ENCODE measurements at places on chromosomes 2 and 18.

DNA sequence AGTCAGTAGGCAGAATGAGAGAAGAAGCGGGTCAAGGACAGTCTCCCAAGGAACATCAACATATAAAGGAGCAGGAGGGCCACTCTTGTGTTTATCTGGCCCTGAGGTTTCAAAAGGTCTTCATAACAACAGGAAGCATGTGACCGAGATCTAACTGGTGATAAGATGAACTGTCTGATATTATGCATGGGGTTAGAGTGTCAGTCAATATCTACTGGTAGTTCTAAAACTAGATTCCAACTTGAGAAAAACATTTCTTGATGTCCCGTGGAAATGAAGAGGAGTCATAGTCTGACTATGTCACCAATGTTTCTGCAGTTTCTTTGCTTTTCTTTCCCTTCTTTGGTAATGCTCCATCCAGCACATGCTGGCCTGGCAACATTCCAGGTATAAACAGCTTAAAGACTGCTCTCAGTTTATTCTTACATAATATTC is 77.5 kb upstream of the ITPRID2 start:
- DNase-seq: no peak

DNA sequence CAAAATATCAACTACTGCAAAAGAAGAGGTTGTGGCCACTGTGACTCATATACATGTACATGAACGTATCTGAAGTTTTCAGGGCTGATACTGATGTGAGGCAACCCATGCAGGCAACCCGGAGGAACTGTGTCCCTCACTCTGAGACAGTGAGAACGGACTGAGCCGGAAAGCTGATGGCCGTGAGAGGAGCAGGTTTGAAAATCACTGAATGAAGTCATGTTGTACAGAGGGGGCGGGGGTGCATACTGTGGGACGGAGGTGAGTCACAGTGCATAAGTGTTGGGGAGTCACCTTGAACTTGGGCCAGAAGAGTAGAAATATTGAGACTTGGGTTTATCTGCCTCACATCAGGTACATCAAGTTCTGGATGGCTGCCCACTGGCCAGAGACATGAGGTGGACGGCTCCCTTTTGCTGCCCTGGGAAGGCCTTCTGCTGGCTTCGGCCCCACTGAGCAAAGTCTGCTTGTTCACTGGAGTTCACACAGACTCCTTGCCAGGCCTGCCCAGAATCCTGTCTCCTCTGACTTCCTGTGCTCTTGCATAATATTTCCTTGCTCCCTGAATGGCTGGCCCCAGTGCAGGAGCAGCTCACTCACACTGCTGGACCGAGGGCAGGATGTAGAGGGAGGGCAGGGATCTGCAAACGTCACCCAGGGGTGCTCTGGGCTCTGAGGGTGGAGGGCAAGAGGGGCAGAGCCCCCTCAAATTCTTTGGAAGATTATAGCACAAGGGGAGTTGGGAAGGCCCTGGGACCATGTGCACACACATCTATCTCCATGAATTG is 18.1 kb downstream of the EPAS1 start:
- no peak for DNase-seq

- no peak for DNase-seq
Measured at GRCh38 chr18:9890957-9891356, 5.2 kb downstream of the TXNDC2 start.

- DNase-seq: peak; percentile 8
Measured at GRCh38 chr2:136059036-136059472, 58.9 kb downstream of the CXCR4 start.

- peak; percentile 33 for DNase-seq
Measured at GRCh38 chr2:208040199-208041171, 15.2 kb upstream of the PLEKHM3 start.

GRCh38 chr2:234715671-234716250 is 218.9 kb upstream of the ARL4C start:
- DNase-seq: no peak

DNA sequence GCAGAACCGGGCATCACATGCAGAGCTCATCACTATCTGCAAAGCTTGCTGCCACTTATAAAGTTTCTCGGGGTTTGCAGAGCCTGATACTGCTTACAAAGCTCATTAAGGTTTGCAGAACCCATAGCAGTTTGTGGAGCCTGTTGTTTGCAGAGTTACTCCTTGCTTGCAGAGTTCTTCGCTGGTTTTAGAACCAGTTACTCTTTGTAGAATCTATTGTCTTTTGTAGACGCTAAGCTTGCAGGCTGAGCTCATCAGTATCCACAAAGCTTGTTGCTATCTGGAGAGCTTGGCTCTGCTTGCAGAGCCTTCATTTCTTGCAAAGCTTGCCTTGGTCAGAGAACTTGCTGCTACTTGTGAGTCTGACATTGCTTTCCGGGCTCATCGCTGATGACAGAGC is 106.9 kb downstream of the CELF4 start:
- DNase-seq: no peak

DNA sequence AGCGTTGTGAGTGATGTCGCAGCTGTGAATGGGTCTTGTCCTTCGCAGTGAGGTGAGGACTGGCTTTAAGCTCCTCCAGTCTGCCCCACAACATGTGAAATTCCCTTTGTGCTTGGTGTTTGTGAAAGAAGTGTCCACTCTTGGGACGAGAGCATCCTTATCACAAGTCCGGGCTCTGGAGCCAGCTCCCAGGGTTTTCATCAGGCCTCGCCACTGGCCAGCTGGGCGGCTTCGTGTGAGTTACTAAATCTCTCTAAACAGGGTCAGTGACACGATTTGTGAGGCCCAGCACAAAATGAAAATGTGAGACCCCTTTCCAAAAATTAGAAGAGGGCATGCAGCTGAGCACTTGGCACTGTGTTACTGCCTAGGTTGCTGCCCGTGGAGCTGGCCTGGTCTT is 115.9 kb downstream of the VAPA start:
- DNase-seq: no peak

DNA sequence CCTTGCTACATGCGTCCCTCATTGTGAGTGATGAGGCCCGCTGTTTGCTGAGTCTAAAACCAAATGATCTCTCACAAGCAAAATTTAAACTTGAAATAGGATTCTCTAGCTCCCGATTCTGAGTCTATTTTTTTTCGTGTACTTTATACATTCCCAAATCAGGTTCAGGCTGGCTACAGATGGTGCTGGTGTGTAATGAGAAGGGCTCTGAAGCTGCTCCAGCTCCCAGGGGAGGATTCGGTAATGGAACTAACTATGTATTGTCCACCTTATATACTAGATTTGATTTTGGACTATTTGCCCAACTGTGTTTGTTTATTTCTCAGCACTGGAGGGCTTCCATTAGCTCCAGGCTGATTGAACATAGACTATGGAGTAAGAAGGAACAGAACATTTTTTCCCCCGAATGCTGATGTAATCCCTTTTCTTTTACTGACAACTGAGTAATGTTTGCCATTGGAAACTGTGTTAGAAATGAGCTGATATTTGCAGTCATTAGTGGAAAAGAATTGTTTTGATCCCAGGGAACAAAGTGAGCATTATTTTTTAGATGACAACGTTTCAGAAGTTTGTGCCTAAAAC is 274.0 kb upstream of the FIGN start:
- no peak for DNase-seq

DNA sequence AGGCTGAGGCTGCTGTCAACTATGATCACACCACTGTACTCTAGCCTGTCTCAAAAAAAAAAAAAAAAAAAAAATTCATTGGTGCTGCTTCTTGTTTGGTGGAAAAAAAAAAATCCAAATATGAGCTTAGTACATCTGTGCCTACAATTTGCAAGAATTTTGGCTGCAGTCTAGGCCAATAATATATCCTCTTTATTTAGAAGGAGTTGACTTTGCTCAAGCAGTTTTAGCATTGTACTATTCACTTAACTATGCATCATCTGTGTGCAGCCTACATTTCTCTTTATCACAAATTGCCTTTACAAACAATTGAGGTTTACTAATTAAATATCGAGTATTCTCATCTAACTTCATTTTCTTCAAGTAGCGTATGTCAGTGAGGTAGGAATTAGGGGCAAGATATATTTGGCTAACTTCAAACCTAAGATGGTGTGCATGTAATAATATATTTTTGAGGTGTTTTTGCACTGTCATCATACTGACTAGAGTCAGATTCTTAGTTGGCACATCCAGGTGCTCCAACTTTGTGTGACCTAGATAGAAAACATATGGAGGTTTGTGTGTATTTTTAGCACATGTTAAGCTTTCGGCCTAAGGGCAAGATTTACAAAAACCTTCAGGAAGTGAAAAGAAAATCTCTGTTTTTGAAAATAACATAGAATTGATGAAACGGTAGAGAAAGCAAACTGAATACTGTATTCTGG is 51.8 kb downstream of the PMS1 start:
- no peak for DNase-seq

GRCh38 chr18:8562919-8563318 is 46.3 kb upstream of the RAB12 start:
- peak; percentile 46 for DNase-seq

- no peak for DNase-seq
Measured at GRCh38 chr2:50582164-50582563, 449.8 kb downstream of the NRXN1 start.

- DNase-seq: no peak
Measured at GRCh38 chr2:24453379-24454073, 37.5 kb upstream of the NCOA1 start.

DNA sequence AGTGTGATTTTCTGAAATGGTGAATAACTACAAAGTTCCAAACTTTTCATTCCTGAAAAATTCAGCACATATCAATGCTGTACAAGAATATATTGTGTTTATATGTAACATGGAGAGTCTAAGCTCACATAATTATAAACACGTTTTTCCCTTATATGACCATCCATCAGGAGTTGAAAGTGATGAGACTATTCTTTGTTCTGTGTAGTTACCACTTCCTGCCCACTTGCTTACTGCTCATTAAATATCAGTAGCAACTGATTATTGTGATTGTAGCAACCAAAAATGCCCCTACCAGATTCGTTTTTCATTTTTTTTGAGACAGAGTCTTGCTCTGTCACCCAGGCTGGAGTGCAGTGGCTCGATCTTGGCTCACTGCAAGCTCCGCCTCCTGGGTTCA is 30.8 kb downstream of the OTX1 start:
- no peak for DNase-seq

DNA sequence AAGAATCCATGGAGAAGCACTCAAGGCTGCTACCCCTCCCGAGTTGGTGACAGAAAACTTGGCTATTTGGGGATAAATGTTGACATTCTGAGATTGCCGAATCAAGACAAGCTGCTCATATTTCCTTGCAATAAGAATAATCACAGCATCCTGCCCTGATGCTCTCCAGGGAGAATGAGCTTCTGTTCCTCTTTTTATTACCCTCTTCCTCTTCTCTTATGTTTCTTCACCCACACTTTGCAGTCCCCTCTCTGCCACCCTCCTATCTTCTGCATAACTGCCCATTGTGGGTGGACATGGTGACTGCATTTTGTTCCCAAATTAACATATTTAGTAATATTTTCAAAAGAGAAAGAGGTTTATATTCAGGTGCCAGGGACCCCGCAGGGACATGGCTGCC is 11.9 kb upstream of the MSGN1 start:
- DNase-seq: no peak

- DNase-seq: no peak
Measured at GRCh38 chr2:101672047-101672446, 25.5 kb upstream of the MAP4K4 start.

- DNase-seq: peak; percentile 22
Measured at GRCh38 chr18:49728542-49728941, 84.8 kb downstream of the ACAA2 start.

DNA sequence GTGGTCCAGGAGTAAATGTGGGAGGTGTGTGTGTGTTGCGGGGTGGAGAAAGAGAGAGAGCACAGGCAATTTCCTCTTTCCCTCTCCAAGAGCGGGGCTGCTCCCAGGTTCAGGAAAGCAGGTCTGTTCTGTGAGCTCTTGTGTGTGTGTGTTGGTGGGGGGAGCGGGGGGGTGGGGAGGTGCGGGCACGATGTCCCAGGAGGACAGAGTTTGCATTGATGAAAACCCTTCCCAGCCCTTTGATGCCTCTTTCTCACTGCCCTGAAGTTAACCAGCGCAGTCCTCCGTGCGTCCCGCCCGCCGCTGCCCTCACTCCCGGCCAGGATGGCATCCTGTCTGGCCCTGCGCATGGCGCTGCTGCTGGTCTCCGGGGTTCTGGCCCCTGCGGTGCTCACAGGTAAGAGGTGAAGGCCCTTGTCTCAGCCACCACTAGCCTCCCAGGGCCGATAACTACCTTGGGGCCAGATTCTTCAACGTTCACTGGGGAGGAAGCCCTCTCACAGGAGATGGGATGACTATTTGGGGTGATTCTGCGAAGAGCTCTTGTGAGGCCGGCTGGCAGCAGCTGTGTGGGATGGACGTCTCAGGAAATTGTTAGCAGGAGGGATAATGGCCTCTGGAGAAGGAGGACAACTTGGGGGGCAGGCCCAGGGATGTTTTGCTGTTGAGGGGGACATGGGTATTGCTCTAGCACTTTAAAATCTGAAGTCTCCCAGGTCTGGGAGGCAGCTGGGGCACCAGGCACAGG is at the start of gene SNORC:
SNORC (plus strand) TSS at position 247 of the 748 bp plus-strand sequence; CDS start at position 325, 78 bp downstream.
- no peak for DNase-seq

- DNase-seq: no peak
Measured at GRCh38 chr2:18845854-18846445, 256.6 kb upstream of the NT5C1B start.

DNA sequence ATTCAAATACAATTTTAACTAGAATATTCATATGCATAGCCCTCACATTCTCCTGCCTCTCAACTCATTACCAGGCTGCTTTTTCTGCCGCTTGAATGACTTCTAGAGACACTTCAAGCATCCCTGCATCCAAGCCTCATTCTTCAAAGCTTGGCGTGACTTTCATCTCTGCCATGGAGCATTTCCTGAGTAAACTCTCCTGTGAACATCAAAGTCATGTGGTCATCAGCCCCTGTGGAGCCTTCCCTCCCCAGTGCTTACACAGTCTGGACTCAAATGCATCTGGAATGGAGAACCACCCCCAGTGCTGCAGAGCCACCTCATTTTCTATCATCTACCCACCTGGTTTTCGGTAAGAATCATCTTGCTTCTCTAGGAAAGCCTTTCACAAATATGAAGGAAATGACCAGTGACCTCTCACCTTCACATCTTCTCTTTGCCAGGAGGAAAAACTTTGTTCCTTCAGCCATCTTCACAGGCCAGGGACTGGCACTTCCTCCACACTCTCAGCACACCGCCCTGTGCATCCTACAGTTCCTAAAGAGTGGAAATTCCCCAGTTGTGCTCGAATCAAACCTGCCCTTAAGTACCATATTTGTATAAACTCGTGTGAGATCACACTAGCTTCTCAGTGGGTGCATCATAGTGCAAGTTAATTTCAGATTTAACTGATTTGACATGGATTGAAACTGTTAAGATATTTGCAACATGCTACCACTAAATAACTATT is 116.4 kb downstream of the COL6A3 start:
- DNase-seq: no peak

- no peak for DNase-seq
Measured at GRCh38 chr2:228545041-228545747, 363.7 kb upstream of the SPHKAP start.

- DNase-seq: no peak
Measured at GRCh38 chr18:7205346-7205745, 25.5 kb upstream of the LRRC30 start.

GRCh38 chr2:8856176-8856575 is 18.8 kb upstream of the KIDINS220 start:
- no peak for DNase-seq

- no peak for DNase-seq
Measured at GRCh38 chr18:35770376-35771014, 189.0 kb downstream of the GALNT1 start.

- DNase-seq: no peak
Measured at GRCh38 chr2:121451398-121451797, 79.3 kb upstream of the RNU4ATAC start.
